ENCODE measurements at places on chromosomes 13 and 19.

DNA sequence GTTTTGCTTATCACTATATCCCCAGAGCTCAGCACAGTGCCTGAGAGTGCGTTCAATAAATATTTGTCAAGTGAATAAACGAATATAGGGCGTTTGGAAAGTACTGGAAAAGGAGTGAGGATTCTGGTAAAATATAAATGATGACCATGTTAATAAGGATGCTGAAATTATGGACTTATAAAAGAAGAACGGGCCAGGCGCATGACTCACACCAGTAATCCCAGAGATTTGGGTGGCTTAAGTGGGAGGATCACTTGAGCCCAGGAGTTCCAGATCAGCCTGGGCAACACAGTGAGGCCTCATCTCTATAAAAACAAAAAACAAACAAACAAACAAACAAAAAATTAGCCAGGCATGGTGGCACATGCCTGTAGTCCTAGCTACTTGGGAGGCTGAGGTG, 198.1 kb downstream of the VWA8 start:
- DNase-seq = no peak

DNA sequence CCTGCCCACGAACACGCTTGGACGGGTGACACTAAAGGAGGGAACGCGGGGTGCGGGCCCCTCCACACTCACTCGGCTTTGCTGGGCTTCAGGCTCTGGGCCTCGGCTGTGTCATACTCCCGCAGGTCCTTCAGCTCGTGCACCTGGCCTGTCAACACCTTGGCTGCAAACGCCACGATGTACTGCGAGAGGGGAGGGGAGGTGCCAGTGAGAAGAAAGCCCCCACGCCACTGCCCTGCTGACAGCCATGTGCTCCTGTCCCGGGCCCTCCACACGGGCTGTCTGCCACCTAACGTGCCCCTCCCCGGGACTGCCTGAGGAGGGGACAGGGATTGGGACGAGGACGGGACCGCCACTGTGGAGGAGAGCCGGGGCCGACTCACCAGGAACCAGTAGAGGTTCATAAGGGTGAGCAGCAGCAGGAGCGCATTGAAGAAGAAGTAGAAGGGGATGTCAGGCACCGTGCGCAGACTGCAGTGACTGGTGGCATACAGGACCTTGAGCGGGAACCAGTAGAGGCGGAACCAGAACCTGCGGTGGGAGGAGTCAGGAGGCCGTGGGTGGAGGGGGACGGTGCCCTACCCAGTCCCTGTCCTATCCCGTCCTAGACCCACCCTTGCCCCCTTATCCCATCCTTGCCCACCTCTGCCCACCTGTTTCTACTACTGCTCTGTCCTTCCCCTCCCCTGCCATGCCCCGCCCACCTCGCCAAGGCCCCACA, 16.9 kb downstream of the CERS1 start:
- no peak for DNase-seq

GRCh38 chr19:33524024-33524664, 2.6 kb upstream of the PEPD start:
- no peak for DNase-seq

GRCh38 chr19:39970425-39970674, 615 bp upstream of the PSMC4 start:
- DNase-seq = no peak

- no peak for DNase-seq
Measured at GRCh38 chr13:45728759-45729158, 26.6 kb downstream of the CBY2 start.

- no peak for DNase-seq
Measured at GRCh38 chr19:5132206-5132560, 163.3 kb downstream of the KDM4B start.

GRCh38 chr19:42140125-42140754, 8.0 kb upstream of the POU2F2 start:
- DNase-seq = no peak

DNA sequence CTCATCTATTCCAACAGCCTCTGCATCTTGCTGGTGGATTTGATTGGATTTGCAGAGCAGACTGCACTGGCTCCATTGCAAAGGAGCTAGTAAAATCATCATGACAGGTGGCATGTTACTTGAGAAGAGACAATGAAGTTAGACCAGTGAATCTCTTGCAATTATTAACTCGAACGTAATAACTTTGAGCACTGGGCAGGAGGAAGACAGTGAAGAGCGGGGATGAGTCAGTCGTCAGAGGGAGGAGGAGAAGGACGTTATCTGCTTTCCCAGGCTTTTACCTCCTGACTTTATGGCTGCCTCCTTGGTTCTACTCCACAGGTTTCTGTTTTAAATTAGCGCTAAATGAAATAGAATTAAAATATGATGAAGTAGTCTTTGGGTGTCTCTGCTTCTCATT, 257.8 kb upstream of the IPO5 start:
- no peak for DNase-seq

GRCh38 chr19:7987114-7987768, 18.2 kb downstream of the ELAVL1 start:
- no peak for DNase-seq

GRCh38 chr13:108741930-108742329, 112.5 kb downstream of the MYO16 start:
- no peak for DNase-seq

DNA sequence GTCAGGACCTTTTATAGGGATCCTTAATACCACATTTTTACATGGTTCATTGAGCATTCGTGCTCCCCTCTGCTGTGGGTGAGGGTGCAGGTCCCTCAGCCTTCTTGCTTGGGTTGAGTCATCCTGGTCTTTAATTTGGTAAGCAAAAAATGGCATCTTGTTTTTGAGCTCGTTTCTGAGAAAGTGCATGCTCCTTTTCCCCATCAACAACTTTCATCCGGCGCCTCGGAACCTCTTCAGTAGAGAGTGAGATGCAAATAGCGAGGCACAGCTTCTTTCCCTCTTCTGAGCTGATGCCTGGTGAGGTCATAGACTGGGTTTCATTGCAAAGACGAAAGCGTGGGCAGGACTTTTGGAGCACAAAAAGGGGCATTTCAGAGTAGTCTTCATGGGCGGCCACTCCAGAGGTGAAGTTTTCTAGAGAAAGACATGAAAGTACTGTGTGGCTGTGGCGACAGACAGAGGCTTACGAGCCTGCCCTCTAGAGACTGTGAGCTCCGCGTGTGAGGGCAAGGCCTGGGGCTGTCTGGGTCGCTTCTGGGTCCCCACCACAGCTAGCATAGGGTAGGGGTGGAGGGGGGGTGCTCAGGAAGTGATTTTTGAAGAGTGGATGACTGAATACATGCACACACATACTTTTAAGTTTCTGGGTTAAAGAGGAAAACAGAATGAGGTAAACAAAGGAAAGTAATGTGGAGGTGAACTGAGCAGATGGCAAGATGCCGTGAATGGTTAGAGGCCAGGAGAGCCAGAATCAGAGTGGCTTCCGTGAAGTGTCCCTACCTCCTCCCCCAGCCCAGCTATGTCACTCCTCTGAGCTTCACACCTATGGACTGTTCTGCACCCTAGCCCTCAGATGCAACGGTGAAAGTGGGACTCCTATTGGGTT, 44.3 kb downstream of the BBC3 start:
- peak; percentile 67 for DNase-seq

DNA sequence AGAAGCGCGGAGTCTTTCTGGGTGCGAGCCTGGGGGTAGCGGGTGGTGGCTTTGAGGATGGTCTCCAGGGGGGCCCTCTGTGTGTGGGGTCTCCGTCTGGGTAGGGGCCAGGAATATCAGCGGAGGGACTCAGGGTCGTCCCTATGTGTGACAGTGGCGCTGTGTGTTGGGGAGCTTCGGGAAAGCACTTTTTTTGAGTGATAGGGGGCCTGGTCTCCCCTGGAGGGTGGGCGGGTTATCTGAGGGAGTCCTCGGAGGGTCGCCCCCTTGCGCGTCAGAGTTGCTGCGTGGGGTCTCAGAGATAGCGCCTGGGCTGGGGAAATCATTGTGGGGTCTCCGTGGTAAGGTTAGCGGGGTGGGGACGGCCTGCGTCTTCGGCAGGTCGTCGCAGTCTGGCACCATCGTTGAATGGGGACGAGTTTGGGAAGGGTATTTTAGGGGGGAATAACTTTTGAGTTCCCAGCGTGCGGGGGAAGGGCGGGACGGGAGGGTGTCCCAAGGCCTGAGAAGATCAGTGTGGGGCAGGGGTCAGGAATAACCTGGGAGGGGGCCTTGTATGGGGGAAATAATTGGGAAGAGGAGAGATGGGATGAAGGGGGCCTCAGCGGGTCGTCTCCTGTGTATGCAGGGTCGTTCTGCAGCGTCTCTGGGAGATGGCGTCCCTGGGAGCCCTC, 857 bp downstream of the IER2 start:
- peak; percentile 45 for DNase-seq

DNA sequence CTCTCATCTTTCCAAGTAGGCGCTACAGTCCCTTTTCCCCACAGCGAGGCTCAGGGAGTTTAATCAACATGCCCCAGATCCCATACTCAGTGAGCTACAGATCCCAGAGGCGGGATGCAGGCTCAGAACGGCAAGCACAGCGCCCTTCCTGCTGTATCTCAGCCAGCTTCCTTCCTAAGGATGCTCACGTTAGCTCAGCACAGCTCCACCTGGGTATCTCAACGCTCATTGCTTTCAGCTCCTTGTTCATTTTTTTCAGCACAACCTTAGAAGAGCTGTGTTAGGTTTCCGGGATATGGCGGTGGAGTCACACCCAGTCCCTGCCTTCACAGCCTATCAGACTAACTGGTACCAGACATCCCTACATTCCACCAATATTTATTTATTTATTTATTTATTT, 3.1 kb upstream of the MEGF8 start:
- DNase-seq = no peak

DNA sequence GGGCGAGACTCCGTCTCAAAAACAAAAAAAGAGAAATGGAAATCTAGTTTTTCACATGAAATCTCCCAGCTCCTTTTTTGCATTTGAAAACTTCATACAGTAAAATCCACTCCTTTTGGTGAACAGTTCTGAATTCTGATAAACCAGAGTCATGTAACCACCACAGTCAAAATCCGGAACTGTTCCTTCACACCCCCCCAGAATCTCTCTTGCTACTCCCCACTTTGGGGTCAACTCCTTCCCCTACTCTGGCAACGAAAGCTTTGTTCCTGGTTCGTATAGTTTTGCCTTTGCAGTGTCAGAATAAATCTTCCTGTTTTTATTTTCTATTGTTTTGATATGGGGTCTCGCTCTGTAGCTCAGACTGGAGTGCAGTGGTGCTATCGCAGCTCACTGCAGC, 23.7 kb downstream of the RCN3 start:
- no peak for DNase-seq

DNA sequence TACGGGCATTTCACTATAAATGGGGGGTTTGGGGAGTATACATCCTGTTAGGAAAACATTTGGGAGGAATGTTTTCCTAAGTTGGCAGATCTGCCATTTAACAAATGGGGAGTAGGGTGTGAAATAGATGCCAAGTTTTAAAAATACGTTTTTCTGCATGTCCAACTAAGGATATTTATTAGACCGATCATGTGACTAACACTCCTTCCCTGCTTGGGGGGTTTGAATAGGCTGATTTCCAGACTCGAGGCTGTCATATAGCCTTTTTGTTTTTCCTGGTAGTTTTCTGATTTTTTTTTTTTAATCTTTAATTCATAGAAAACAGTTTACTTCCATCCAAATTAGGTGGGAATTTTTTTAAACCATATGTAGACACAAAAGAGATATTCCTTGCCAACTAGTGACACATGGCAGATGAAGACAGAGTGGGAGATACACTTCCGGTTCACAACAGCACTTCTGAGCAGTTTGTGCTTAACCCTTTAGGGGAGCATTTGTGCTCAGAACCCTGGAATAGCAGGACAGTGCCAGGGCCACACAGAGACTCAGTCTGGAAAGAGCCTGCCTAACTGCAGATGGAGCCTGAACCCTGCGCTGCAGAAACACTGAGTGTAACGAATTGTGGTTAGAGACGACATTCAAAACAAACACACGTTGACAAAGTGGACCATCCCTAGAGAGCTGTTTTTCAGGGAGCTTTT, 5.6 kb upstream of the GATAD2A start:
- no peak for DNase-seq

GRCh38 chr13:78993792-78994191, 334.8 kb upstream of the OBI1 start:
- DNase-seq = peak; percentile 45

- no peak for DNase-seq
Measured at GRCh38 chr13:26423629-26424028, 133.9 kb upstream of the WASF3 start.

GRCh38 chr19:42038666-42039065, 31.3 kb downstream of the GRIK5 start:
- no peak for DNase-seq

DNA sequence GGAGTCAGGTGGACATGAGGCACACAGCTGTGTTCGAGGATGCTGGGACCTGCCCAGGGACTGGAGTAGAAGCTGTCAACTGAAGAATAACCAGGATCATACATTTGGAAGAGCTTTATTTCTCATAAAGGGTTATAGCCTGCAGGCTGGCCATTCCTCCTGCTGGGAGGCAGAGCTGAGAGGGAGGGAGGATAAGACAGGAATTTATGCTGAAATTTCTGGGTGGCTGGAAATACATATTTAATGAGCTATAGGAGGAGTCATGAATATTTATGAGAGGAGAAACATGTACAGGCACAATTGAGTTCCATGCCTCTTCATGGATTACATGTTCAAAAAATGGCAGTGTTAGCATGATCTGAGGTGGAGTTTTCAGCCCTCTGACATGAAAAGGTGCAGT, 151.9 kb downstream of the SHISA2 start:
- DNase-seq = no peak

GRCh38 chr13:66425741-66426140, 804.4 kb downstream of the PCDH9 start:
- DNase-seq = no peak

DNA sequence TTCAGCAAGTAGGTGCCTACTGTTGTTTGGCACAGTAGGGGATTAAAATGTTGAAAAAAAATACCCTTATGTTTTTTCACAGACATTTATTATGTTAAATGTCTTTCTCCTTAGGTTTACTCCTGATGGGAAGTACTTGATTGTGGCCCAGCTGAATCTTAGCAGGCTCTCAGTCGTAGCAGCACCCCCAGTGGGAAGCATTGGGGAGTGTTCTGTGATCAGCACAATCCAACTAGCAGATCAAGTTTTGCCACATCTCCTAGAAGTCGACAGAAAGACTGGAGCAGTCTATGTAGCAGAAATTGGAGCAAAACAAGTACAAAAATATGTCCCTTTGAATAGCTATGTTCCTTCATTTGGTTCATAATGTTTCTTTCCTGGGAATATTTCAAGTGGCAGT, 9.3 kb downstream of the NHLRC3 start:
- no peak for DNase-seq

- no peak for DNase-seq
Measured at GRCh38 chr13:52879950-52880741, 31.7 kb upstream of the PCDH8 start.

- no peak for DNase-seq
Measured at GRCh38 chr13:32904266-32904665, 112.0 kb upstream of the KL start.

GRCh38 chr13:113855012-113855921, 8.6 kb downstream of the GAS6 start:
- DNase-seq = no peak

All from GM06990 (cell line).